BJ (cell line): ENCODE measurements at places on chromosomes 5 and 9. TPM values are rescaled to one million over a fixed set of nuclear protein-coding genes. Genes with fewer than 3 reads are reported as not detected.
A peak's percentile ranks its signal among the peaks of the same experiment; 100 is the strongest.

OTP gene
- not detected in 2 replicates for polyA plus RNA-seq

CCDC183 gene
- polyA plus RNA-seq: 0.20 and 0.33 TPM in 2 replicates

PHAX gene
- polyA plus RNA-seq: 40.7 and 41.6 TPM in 2 replicates

ZNG1E gene
- 14.2 and 33.3 TPM in 2 replicates for polyA plus RNA-seq

TOR2A gene
- 4.8 and 8.0 TPM in 2 replicates for polyA plus RNA-seq

SLC36A3 gene
- polyA plus RNA-seq: not detected in 2 replicates

SLC25A2 gene
- not detected in 2 replicates for polyA plus RNA-seq

SLC46A2 gene
- polyA plus RNA-seq: not detected in 2 replicates

GPR150 gene
- 0.18 and 0.25 TPM in 2 replicates for polyA plus RNA-seq

DNA sequence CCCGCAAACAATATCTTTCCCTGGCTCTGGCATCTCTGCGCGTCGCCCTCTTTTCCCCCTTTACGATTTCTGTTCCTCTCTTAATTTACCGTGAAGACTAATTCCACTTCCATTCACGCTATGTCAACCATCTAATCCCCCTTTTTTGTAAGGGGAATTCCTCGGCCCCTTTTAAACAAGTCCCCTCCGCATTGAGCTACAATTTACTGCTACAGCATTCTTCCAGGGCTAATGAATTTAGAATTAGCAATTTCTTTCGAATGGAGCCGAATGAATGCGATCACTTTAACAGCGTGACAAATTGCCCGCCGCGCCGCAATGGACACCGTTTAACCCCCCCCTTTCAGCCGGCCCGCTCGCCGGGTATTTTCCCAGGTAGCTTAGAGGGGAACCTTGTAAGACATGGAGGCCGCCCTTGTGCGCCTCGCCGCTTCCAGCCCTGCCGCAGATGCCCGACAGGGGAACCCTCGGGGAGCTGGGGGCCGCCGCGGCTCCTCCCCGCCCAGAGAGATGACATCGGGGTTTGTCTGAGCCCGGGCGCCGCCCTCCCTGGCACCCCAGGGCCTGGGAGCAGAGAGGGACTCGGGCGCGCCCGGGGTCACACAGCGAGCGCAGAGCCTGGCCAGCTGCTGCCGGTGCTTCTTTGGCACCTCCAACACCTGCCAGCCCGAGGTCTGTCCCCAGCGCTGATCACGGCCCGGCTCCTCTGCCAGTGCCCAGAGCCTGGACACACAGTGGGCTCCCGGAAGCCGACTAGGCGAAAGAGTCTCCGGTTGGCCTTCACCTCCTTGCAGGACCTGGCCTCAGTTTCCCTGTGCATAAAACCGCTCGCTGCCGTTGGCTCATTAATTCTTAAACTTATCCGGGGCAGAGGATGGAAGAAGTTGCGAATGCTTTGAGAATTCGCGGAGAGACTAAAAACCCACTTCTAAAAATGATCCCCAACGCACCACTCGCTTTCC lies 1.3 kb downstream of the PRDM12 start:
- DNase-seq: no peak

GRCh38 chr9:90891308-90892040 lies 89.9 kb downstream of the SYK start:
- no peak for DNase-seq

- no peak for DNase-seq
Measured at GRCh38 chr5:155631116-155631515, 617.6 kb downstream of the KIF4B start.

DNA sequence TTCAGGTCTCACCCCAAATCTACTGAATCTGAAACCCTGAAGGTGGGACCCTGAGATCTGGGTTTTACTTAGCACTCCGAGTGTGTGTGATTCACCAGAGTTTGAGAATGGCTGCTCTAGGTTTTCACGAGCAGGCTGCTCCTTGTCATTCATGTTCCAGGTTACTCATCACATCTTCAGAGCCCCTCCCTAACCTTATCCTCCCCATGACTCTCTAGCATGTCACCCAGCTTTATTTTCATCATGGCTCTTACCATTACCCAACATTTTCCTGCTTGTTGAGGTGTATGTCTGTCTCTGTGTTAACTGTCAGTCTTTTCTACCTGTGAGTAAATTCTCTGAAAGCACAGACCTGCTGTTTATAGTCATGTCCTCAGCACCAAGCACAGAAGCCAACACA lies 319.2 kb downstream of the NSG2 start:
- no peak for DNase-seq

DNA sequence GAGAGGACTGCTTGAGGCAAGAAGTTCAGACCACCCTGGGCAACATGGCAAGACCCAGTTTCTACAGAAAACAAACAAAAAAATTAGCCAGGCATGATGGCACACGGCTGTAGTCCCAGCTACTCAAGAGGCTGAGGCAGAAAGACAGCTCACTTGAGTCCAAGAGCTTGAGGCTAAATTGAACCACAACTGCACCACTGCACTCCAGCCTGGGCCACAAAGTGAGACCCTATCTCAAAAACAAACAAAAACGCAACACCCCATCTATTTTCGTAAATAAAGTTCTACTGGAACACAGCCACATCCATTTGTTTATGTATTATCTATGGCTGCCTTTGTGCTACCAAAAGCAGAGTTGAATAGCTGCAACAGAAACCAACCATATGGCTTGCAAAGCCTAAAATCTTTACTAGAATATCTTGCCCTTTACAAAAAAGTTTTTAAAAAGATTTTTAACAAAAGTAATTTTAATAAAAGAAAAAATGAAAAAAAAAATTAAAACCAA lies 67.5 kb downstream of the SETX start:
- no peak for DNase-seq

GRCh38 chr9:119298076-119298853 lies 71.0 kb downstream of the BRINP1 start:
- DNase-seq: no peak

GRCh38 chr9:34984049-34984448 lies 5.5 kb upstream of the DNAJB5 start:
- DNase-seq: no peak

- peak; percentile 82 for DNase-seq
Measured at GRCh38 chr5:67983251-67984110, 232.1 kb upstream of the PIK3R1 start.

DNA sequence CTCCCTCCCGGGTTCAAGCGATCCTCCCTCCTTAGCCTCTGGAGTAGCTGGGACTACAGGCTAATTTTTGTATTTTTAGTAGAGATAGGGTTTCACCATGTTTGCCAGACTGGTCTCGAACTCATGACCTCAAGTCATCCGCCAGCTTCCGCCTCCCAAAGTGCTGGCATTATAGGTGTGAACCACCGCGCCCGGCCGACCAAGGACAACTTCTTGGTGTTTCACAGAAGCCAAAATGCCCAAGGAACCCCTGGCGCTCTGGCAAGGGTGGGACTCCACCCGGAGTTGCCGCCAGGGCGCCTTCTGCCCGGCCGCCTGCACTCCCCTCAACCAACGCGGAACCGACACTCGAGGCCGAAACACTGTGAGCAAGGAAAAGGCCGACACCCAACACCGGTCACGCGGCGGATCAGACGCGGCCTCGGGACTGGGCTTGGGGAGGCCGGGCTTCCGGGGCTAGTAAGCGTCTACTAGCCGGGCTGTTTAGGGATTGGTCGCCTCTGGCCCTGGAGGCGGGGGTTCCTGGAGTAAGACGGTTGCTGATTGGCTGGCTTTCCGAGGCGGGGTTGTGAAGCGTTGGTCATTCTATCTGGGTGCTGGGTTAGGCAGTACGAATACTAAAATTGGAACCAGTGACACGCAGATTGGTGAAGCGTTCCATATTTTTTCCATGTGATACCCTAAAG lies 7.7 kb upstream of the CFAP157 start:
- DNase-seq: peak; percentile 91

DNA sequence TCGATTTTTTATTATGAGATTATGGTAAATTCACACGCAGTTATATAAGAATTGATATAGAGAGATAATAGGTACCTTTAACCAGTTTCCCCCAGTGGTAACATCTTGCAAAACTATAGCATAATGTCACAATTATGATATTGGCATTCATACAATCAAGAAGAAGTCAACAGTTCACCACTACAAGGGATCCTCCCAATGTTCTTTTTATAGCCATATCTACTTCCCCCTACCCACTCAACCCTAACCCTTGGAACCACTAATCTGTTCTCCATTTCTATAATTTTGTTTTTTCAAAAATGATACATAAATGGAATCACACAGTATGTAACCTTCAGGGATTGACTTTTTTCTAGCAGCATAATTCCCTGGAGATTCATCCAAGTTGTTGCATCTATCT lies 9.8 kb downstream of the ACTL7B start:
- DNase-seq: no peak

DNA sequence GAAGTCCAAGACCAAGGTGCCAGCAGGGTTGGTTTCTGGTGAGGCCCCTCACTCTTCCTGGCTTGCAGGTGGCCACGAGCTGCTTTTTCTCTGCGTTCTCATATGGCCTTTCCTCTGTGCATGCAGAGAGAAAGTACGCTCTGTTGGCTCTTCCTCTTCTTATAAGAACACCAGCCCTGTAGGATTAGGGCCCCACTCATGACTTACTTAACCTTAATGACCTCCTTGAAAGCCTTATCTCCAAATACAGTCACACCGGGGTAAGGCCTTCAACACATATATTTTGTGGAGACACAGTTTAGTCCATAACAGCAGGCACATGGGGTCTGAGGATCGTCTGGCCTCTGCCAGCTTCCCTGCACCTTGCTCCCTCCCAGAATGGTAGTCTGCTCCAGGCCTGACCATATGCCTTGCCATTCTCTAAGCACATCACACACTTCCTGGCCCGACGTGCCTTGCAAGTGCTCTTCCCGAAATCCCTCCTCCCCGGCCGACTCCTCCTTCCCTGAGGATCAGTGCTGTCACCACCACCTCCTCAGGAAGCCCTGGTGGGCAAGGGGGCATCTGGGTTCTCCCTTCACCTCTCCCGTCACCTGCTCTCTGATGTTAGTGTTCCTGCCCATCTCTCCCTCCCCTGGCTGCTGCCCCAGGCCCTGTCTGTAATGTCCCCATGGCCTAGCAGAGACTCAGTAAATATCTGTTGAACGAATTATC lies 200.7 kb downstream of the AOPEP start:
- no peak for DNase-seq

GRCh38 chr9:12666813-12667212 lies 26.4 kb upstream of the TYRP1 start:
- no peak for DNase-seq
